ENCODE measurements at places on chromosomes 7 and 10.

DNA sequence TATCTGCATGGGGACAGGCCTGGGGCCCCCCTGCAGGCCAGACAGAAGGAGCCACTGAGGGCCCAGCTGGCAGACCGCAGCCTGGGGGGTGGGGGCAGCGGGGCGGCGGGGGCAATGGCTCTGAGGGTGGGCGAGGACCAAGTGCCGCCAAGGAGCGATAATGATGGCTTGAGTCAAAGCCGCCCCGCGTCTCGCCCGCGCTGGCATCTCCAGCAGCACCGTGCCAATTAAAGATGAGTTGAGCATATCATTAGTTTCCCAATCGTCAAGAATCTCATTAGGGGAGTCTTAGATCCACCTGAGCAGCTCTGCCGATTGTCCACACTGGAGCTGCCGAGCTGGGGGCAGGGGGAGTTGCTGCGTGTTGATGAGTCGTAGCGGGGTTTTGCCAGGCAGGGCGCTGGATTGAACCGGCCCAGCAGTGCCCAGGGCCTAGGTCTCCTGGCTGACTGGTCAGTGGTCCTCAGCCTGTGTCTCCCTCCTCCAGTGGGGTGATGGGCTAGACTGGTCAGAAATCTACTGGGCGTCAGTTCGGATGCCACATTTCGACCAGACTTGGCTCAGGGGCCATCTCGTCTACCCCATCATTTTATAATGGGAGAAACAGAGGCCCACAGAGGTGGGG is 41.0 kb upstream of the PSMG3 start:
- no peak for DNase-seq

DNA sequence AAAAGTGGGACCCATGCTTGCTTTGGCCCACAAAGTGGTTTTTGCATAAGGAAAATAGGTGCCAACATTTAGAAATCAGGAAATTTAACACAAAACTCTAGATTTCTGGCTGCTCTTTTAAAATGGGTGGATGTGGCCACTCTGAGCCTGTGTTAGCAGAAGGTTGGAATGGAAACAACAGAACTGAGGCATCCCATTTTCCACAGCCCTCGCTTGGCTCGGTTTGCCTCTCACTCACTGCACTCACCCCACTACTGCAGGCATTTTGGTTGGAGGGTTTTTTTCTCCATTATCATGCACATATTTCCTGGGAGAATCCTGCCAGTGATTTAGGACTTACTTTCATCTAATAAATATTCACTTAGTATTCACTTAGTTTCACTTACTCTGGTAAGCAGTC is 178.9 kb downstream of the BICC1 start:
- DNase-seq, result no peak

GRCh38 chr7:23043441-23043840 is 29.5 kb upstream of the HYCC1 start:
- DNase-seq, result no peak

- no peak for DNase-seq
Measured at GRCh38 chr7:19117091-19117869, at the start of gene TWIST1. TSS of gene TWIST1 (minus strand) at chr7:19117636. CDS start at chr7:19117321, 315 bp downstream.

DNA sequence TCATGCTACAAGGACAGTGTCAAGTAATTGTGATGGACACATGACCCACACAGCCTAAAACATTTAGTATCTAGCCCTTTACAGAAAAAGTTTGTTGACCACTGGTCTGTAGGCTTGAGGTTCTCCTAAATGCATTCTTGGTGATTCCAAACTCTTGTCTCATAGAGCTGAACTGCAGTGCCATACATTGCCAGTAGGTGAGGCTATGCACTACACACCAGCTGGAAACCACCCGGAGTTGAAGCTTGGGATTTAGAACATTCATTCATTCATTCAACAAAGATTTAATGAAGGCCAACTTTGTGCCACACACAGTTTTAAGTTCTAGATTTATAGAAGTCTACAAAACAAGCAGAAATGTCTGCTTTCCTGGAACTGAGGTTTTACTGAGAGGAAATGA is 77.3 kb upstream of the TCF7L2 start:
- DNase-seq, result no peak

GRCh38 chr7:82904871-82905270 is 257.8 kb downstream of the PCLO start:
- DNase-seq, result no peak

DNA sequence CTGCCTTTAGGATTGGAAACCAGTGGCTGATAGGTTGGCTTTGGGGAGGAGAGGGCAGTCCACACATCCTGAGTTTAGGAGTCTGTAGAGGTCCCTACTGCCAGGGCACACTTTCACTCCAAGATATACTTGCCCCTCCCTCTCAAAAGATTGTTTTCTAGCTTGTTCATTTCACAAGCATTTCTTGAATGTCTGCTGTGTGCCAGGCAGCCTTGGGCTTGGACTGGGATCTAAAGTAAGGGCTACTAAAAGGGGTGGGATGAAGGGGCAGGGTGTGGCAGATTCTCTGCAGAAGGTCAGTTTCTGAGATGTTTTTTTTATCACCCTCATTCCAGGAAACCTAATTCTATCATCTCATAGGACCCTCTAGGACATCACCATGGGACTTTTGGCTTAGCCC is 272.4 kb downstream of the SKAP2 start:
- no peak for DNase-seq

- no peak for DNase-seq
Measured at GRCh38 chr10:62996925-62997324, 136.2 kb upstream of the NRBF2 start.

GRCh38 chr7:16786257-16786656 is 18.5 kb downstream of the AGR2 start:
- DNase-seq, result no peak

GRCh38 chr10:114228156-114228555 is 10.9 kb upstream of the VWA2 start:
- no peak for DNase-seq

GRCh38 chr10:13649844-13650520 is 63.2 kb downstream of the PRPF18 start:
- no peak for DNase-seq

DNA sequence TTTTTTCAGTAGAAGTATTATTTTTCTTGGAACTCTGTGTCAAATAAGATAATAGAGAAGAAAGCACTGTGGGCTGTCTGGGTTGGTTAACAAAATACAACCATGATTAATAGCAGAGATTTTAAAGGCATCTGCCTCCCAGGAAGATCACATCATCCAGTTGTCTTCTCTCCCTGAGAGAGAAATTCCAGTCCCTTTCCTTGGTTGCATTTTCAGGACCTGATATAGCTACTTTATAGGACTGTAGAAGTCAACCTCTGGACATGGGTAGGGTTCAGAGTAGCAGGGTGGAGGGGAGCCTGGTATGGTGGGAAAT is 309.9 kb upstream of the IGFBP3 start:
- no peak for DNase-seq

DNA sequence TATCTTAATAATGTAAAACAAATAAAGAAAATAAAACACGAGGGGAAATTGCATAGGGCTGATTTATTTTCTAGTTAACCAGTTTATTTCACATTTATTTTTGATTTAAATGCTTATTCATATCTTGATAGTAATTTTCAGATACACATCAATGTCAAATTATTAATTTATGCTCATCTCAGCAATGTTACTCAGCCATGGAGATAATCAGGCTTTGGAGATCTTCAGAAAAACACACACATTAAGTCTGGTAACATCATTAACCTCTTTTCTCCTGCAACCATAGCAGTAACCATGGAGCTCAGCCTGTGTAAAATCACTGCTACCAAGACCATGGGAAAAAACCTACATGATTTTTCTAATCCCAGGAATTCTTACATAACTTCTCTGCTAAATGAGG is 31.9 kb upstream of the TBX20 start:
- DNase-seq, result no peak

DNA sequence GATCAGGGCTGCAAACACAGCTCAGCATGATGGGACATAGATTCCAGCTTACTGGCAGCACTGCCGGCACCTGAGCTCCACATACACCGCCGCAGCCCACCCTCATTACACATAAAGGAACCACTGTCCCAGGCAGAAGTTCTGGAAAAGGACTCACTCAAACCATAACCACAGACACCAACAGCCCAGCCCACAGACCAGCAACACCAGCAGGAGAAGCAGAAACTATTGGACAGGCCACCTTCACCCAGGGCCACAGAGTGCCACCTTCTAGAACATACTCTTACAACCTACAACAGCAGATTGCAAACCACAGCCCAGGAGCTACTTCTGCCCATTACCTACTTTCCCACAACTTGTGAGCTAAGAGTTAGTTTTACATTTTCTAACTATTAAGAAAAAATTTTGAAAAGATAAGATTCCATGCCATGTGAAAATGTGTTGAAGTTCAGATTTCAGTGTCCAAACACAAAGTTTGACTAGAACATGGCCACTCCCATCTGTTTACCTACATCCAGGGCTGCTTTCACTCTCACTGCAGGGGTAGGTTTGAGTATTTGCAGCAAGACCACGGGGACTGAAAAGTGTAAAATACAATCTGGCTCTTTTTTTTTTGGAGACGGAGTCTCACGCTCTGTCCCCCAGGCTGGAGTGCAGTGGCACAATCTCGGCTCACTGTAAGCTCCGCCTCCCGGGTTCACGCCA is 153.0 kb downstream of the TNS3 start:
- no peak for DNase-seq

DNA sequence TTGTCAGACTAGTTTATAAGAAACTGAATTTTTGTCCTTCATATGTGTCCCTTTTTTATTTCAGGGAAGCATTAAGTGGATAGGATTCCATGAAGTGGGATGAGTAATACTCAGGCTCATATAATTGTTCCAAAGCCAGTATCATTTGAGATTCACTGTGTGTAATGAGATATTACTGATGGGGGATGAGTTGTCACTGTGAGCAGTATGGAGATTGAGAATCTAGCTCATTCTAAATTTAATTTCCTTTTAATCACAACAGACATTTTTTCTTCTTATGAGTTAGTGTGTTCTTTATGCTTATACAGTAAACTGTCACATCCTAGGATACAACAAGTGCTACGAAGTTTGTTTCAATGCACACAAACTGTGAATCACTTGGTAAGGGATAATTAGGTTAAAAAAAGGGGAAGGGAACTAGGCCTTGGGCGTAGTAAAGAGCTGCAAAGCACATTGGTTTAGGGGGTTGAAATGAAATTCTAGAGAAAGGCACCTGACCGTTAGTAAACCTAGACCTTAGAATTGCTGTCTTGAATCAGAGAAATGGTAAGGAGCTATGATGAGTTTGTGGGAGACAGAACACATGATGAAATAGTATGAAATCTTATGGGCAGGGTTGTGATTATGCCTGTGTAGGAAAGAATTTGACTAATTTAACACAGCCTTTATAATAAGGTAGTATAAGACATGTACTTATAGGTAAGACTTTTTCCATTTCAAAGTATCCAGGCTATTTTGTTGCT is 153.4 kb downstream of the MLLT10 start:
- DNase-seq, result no peak

- no peak for DNase-seq
Measured at GRCh38 chr7:90939666-90940065, 324.6 kb upstream of the FZD1 start.

GRCh38 chr7:108637049-108637621 is 67.5 kb downstream of the DNAJB9 start:
- DNase-seq, result no peak

DNA sequence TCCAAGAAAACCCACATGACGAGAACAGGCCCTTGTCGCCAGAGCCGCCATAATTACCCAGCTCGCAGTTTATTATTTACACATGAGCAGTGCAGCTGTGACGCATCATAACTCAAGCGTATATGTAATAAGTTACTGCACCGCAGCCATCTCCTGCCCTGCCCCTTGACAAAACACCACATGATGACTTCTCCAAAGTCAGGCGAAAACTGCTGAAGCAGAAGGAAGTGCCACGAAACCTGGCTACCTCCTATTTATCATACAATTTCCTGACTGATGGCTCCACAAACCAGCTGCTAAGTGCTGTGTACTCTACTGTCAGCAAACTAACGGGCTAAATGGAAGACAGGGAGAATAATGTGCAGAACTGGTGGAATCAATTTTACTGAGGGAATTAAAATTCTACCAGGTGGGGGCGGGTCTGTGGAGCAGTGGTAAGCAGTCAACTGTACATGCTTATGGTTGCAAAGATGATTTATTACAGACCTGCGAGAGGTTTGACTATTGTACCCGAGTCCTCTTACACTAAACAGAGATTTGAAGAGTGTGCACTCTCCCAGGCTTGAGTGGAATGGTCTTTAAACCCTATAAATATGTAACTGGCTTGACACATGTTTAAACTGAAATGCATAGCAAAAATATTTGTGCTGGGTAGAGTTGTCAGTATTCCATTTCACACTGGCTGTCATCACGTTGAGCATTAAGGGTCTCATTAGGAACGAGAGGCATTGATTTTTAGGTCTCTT is 156.0 kb downstream of the GLI3 start:
- DNase-seq, result no peak

GRCh38 chr7:33233659-33234058 is 104.3 kb downstream of the BBS9 start:
- no peak for DNase-seq

- no peak for DNase-seq
Measured at GRCh38 chr7:92751902-92752901, 84.2 kb downstream of the CDK6 start.

DNA sequence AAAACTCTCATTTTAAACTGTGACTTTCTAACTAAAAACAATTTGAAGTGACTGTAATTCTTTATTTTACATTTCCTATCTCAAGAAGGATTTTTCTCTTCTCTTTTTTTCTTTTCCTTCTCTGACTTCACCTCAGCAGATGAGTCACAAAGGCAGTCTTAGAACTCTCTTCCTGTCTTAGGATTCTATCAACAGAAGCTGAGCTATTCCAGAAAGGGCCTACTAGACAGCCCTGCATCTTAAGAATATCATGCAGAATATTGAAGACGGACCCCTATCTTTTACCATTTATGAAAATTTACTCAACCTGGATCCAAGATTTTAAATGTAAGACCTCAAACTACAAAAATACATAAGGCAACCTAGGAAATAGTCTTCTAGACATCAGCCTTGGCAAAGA is 365.7 kb upstream of the SEMA3C start:
- no peak for DNase-seq

GRCh38 chr7:145986248-145986874 is 130.2 kb upstream of the CNTNAP2 start:
- no peak for DNase-seq

DNA sequence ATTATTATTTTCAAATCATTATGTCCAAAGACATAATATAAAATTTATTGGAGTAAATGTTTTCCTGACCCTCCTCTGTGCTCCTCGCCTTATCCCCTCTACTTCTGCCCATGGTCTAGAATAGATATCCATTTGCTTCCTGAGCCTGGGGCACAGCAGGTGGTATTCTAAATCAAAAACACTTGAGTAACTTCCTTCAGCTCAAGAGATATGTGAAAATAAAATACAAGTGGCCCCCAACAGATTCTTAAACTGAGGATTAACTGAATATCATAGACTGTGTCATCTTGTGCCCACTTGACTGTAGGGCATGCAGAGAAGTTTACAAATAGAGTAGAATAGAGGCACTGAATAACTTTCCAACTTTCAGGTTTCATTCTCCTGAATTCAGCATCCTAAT is 59.1 kb downstream of the HGF start:
- no peak for DNase-seq

Data from NCI-H2081 treated with DMSO at 0.1 percent for 48 hours (cell line).